Kidney glomerular epithelial cell (primary cell): ENCODE measurements at places on chromosomes 12 and 14.

DNA sequence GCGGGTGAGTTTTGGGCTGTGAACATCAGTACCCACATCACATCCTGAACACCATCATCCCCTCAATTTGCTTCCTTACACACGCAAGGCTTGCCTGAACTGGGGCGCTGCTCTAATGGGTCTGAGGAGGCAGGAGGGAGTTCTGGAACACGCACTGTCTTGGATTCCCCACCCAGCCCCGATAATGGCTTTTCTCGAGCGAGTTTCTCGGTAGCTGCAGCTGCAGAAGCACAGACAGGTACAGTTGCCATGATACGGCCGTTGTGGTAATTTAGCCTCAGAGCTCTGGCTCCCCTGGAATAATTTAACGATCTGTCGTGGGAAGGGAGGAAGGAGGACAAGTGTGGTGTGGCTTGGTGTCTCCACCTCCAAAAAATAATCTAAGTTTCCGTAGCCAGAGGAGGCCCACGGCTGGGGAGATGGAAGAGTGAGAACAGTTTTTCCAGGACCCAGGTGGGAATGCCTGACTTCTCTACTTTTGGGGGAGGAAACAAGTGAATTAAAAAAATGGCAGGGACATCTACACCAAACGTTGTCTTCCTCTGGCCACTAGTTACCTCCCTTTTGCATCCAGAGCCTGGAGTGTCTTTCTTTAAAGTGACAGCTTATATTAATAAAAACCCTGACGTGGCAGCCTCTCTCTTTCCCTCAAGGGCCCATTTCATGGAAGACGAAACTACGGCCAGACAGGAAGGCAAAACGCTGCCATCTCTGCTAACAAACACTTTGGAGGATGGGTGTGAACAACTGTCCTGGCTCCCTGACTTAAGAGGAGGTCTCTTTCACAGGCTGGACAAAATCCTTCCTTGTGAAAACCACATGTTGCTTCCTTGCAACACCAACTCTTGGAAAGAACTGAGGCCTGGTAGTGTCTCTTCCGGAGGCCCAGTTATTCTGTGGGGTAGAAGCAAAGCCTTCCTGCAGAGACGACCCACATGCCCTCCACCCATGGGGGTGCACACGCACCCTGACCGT is 84.8 kb downstream of the RBM19 start:
- no peak for DNase-seq

DNA sequence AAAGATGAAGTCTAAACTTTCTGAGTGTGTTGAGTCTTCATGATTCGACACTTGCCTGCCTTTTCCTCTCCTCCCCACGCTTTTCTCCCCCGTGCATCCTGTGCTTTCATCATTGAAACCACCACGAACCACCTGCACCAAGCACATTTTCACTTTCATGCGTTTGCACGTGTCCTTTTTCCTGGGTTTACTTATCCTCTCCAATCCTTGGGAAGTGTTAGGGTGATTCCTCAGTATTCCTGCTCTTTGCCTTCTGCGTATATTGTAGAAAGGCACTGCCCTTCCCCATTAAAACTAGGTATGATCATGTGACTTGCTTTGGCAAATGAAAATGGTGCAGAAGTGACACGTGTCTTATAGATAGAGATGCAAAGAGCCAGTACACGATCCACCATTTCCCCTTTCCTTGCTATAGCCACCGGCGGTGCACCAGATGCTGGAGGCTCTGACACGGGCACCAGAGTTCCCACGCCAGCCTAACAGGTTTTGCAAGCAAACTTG is 106.6 kb downstream of the BRMS1L start:
- DNase-seq = no peak

GRCh38 chr12:54437243-54437642 is 18.2 kb upstream of the ITGA5 start:
- no peak for DNase-seq

DNA sequence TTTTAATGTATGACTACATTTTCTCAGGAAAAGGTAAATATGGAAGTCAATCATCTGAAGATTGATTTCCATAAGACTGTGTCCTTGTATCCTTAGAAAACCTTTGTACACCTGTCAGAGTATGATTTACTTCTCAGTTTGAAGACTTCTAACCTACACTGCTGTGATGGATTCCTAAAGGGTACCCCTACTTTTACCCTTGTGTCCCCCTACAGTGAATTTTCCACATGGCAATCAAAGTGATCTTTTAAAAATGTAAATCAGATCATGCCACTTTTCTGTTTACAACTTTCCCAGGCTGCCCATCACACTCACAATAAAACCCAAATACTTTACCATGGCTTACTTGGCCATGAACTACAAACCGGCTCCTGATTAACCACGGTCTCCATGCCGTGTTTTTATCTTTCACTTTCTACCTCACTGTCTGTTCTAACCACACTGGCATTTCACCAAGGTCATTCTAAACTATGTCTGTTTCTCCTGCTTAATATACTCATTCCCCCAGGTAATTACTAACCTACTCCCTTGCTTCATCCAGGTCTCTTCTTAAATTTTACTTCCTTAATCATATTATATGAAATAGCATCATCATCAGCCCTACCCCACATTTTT is 8.1 kb downstream of the DNAI7 start:
- DNase-seq = no peak

DNA sequence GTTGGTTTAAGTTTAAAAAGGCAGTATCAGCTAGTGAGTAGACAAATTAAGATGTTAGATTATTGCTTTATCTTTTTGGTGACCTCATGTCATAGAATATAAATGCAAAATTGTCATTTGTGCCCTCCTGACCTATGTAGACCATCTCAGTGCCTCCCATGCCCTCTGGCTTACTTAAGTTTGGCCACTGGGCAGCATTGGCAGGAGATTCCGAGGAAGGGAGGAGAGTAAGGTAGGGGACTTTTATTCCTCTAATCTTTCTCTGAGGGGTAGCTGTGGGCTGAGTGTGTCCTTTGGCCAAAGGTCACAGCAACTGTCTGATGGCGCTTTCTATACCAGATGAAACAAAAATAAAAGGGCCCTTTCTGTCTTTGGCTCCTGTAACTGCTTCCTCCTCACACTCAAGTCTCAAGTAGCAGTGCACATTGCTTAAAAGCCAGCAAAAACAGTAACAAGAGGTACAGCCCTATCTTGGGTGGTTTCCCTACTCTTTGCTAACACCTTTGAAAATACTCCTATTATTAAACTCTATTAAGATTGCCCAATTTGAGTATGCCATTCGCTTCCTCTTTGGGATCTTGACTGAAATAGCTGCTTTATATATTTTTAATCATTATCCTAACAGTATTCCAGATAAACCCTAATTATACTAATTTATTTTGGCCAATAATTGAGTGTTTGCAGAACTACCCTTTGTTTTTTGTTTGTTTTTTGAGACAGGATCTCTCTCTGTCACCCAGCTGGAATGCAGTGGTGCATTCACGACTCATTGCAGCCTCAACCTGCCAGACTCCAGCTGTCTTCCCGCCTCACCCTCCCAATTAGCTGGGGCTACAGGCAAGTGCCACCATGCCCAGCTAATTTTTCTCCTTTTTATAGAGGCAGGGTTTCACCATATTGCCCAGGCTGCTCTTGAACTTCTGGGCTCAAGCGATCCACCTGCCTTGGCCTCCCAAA is 56.5 kb upstream of the KCNH3 start:
- no peak for DNase-seq

- no peak for DNase-seq
Observed at GRCh38 chr14:103604620-103605019, 24.4 kb upstream of the KLC1 start.

- no peak for DNase-seq
Observed at GRCh38 chr12:59088673-59089072, 168.4 kb upstream of the LRIG3 start.

- DNase-seq = no peak
Observed at GRCh38 chr14:69473946-69474345, 10.6 kb upstream of the PLEKHD1 start.

GRCh38 chr12:50955288-50955687 is 2.9 kb downstream of the HIGD1C start:
- DNase-seq = no peak

- DNase-seq = no peak
Observed at GRCh38 chr12:89280833-89281538, 71.3 kb downstream of the DUSP6 start.

- DNase-seq = no peak
Observed at GRCh38 chr12:68370006-68370590, 37.9 kb upstream of the MDM1 start.

GRCh38 chr12:47946413-47947323 is 16.7 kb upstream of the TMEM106C start:
- DNase-seq = peak; percentile 19

DNA sequence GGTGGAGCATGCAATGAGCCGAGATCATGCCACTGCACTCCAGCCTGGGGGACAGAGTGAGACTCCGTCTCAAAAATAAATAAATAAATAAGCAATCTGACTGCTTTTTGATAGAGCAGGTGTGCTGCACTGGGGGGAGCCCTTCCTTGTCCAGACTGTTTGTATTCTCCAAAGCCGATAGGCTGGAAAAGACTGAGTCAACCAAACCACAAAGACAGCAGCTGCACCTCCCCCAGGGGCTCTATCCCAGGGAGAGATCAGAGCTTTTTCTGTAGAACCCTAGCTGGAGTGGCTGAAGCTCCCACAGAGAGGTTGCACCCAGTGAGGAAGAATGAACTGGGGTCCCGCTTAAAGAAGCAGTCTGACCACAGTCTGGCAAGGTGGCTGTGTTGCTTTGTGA is 45.8 kb upstream of the LALBA start:
- DNase-seq = no peak

GRCh38 chr12:131090274-131091210 is 136.8 kb downstream of the ADGRD1 start:
- DNase-seq = no peak

- DNase-seq = no peak
Observed at GRCh38 chr14:61477712-61478462, 156.5 kb downstream of the PRKCH start.

- no peak for DNase-seq
Observed at GRCh38 chr14:74621556-74621955, 9.5 kb upstream of the LTBP2 start.

- no peak for DNase-seq
Observed at GRCh38 chr12:13780453-13780852, 200.9 kb downstream of the GRIN2B start.

DNA sequence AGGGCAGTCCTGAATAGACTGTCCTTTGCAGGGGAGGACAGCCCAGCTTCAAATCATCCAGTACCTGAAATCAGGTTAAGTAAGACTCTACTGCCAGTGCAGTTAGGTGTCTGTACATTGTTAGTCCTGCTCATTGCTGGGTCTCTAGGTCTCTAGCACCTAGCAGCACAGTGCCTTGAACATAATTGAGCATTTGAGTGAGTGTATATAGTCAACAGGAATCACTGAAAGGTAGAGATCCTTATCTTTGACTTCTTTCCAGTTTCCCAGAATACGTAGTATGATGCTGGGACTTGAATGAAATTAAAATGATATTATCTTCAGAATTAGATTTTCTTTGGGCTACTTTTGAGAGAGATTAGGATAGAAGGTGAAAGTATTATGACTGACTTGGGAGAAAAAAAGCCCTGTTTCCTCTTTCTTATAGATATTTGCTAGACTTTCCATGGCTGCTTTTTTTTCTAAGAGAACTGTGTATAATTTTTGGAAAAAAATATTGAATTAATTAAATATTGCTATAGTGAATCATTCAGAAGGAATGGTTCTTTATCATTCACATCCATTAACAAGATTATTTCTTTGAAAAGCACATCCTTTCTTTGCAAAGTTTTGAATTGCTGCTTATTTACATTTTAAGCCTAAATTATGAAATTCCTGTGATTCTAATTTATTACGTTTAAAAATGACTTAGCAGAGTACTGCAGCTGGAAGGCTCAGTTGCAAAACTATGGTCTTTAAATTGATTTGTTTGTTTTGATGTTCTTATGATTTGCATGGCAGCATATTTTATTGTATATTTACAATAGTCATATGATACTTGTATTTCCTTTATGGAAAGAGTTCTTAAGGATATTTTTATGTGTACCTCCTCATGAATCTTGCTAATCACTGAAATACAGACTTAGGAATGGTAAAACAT is 51.6 kb downstream of the PPP4R4 start:
- no peak for DNase-seq

GRCh38 chr14:103782376-103782775 is 65.0 kb downstream of the PPP1R13B start:
- no peak for DNase-seq

DNA sequence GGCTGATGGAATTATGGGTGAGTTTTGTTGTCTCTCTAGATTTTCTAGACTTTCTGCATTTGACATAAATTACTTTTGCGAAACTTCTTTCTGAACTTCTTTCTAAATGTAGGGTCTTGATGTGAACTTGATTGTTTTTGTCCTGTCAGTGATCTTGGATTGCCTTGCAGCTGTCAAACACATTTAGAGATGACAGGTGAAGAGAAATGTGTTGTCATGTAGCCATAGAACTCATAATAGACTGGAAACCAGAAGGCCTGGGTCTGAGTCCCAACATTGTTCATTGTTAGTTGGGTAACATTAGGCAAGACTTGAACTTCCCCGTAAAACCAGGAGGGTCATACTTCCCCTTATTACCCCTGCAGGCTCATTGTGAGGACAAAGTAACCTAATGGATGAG is 109.0 kb downstream of the LRIG3 start:
- DNase-seq = no peak
